Activated CD4-positive, alpha-beta memory T cell treated with anti-CD3 and anti-CD28 coated beads for 36 hours (primary cell): ENCODE measurements at places on chromosomes 1 and 21.

- no peak for DNase-seq
Measured at GRCh38 chr1:113875714-113876113, 4.2 kb upstream of the PTPN22 start.

- no peak for DNase-seq
Measured at GRCh38 chr1:121483961-121484424, 299.2 kb downstream of the SRGAP2C start.

DNA sequence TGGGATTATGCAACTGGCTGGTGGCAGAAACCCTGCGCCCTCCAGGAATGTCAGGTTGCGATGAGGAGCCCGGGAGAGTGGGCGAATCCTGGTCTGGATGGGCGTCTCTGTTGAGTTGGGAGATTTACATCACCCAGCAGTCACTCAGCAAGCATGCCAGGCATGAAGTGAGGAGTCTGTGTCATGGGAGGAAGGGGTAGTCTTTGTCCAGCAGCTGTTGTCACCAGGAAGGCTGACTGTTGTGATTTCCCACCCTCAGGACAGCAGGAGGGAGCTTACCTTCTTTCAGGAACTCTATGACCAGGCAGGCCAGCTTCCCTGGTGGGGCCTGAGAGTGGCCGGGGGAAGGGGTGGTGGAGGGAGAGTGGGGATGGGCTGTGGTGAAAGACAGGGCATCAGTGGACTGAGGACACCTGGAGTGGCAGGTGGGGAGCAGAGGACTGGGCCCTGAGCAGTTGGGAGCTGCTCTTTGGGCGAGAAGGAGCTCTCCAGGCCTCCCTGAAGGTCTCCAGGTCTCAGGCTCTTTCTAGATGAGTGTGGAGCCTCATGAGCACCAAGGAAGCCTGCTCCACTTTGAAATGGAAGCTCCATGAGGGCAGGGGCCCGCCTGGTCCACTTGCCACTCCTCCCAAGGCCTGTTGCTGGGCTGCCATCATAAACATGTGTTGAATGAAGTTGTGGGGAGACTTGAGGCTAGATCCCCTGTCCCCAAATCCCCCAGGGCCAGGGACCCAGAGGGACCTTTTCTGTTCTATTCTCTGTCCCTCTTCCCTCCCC, 21.3 kb upstream of the PKP1 start:
- no peak for DNase-seq

DNA sequence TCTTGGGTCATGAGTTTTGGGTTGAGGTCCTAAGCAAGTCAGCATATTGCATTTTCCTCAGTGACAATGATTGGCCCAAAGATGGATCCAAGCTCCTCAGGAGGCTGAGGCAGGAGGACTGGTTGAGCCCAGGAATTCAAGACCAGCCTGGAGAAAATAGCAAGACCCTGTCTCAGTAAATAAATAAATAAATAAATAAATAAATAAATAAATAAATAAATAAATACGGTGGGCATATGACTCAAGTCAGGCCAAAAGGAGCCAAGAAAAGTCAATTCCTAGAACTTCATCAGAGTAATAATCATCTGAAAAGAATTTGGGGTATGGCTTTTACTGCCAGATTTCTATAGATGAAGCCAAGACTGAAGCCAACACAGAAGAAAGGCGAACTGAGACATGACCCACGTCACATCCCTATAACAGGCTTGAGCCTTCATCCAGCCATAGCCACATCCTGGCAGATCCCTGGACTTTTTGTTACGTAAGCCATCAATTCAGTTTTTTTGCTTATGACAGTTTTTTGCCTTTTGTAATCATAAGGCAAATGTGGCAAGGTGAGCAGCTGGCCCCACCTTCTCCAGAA, 88.5 kb upstream of the NFASC start:
- no peak for DNase-seq

- DNase-seq = no peak
Measured at GRCh38 chr1:3730543-3731247, 21.6 kb upstream of the CCDC27 start.

GRCh38 chr1:211775170-211775569, 55.4 kb downstream of the LPGAT1 start:
- no peak for DNase-seq

GRCh38 chr1:66217021-66217420, 316.9 kb upstream of the SGIP1 start:
- no peak for DNase-seq

DNA sequence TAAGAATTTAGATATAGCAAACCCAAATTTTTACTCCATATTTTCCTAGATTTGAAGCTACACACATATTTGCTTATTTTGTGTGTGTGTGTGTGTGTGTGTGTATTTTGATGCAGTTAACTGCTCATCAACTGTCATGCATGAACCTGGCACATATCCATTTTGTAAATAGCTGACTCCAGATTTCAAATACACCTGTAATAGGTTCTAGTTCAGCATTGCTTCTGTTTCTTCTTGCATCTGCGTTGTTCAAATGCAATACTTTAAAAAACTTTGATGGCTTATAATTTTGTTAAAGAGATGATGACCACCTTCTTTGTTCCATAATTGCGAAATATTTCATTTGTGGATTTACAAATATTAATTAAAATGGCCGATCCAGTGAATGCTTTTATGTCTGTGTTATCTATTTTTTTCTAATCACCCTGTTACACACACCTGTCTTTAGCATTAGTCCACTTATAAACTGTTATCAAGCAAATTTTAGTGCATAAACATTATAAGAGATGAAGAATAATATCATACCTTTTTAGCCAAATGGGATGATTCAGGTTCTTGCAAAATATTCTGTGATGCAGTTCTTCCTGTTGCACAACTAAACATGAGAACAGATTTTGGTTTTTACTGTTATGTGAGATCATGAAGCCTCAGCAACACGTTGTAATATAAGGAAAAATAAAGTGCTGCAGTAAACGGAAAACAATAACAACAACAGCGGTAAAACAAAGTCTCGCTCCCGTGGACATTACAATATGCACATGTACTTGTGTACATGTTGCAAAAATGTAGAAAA, 12.7 kb upstream of the S100A11 start:
- no peak for DNase-seq

- no peak for DNase-seq
Measured at GRCh38 chr1:6519935-6520671, 28.6 kb upstream of the PLEKHG5 start.

DNA sequence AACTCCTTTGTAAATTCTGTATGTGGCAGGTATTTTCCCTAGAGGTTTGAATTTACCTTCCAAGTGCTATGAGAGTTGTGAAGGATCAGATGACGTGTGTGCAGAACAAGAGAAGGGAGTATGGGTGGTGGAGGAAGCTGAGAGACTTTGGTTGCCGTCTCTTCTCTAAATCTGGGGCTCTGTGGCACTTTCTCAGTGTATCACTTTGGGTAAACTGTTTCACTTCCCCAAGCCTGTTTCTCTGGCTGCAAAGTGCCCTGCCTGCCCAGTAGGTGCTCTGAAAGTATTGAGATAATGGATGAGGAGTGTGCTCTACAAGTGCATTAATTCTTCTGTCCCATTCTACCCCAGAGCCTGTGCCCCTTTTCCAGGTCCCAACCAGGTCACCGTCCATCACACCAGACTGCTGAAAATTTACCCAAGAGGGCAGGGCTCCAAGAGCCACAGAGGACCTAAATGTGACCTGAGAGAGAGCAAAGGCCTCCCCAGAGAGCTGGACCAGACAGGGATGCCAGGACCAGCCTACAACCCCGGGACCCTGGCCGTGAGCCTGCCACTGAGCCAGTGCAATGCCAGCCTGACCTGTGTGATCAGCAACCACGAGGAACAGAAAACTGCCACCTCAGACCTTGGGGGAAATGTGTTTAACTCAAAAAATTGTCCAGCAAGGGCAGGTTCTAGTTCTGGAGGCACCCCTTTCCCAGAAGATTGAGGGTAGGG, 131.6 kb upstream of the ETV3 start:
- DNase-seq = no peak

- peak; percentile 78 for DNase-seq
Measured at GRCh38 chr1:23904748-23905357, 8.3 kb downstream of the CNR2 start.

DNA sequence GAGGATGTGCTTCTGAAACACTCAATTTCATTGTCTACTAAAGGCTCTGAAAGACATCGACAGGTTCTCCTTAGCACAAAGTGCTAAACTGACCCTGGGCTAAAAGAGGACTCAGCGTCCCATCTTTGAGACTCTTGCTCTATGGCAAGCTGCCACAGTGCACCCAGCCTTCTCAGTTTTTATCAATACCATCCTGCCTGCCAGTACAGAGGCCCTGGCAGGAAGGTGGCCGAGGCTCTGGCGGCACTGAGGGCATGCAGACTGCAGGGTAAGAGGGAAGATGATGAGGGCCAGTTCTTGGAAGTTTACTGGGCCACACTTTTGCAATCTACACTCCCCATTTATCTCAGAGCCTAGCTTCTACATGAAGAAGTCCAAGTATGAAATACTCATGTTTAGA, 5.3 kb downstream of the OLFML2B start:
- no peak for DNase-seq

GRCh38 chr1:5746611-5747425, 245.4 kb downstream of the NPHP4 start:
- DNase-seq = no peak

- no peak for DNase-seq
Measured at GRCh38 chr21:45575993-45576837, 34.0 kb upstream of the SLC19A1 start.

- no peak for DNase-seq
Measured at GRCh38 chr1:108955881-108956280, 7.4 kb downstream of the CLCC1 start.

DNA sequence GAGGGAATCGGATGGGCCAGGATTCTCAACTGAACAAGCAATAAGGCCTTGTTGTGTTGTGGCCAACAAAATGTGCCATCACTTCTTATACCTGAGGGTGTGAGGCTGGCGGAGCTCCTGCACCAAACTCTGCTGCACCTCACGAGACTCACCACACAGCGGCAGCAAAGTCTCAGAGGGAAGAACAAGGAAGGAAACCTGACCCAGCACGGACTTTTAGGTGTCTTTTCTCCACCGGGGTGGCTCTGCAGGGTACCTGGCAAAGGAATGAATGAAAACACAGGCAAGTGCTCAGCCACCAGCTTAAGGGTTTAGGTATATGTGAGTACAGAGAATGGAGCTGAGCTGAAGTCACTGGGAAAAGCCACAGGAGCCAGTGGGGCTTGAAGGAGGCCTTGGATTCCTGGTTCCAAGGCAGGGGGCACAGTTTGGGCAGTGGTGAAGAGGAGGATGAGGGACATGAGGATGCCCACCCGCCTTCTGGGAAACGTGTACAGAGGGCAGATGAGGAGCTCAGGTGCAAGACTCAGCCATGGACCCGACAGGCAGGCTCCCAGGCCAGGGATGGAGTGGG, 31.1 kb upstream of the HSD3B1 start:
- peak; percentile 40 for DNase-seq

DNA sequence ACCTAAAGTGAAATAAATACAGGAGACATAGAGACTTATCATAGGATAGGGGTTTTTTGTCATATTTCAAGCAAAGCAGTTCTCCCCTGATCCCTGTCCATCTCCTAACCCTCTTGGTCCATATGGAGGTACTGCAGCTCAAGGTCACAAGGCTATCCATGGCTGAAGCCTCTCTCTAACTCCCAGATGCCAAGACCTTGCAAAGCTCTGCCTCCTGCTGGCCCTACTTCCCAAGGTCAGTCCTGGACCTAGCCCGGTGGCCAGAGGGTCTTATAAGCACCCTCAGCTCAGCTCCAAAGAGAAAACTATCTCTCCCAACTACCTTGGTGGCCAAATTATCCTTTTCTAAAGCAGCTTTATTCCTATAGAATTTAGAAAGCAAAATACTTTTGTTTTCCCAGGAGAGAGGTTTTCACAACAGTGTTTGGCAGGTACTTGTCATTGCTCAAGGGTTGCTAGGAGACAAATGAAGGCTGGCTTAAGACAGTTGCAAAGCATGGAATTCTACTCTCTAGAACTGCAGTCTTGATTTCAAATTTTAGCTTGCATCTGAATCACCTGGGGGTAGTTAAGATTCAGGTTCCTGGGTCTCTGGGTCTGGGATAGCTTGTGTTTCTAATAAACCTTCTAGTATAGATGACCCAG, 121.5 kb downstream of the XCL2 start:
- no peak for DNase-seq

GRCh38 chr1:171881442-171881841, 40.1 kb downstream of the DNM3 start:
- no peak for DNase-seq

- peak; percentile 74 for DNase-seq
Measured at GRCh38 chr1:145926686-145927062, 610 bp downstream of the RBM8A start.

- no peak for DNase-seq
Measured at GRCh38 chr1:39478126-39478915, 13.1 kb upstream of the BMP8A start.

DNA sequence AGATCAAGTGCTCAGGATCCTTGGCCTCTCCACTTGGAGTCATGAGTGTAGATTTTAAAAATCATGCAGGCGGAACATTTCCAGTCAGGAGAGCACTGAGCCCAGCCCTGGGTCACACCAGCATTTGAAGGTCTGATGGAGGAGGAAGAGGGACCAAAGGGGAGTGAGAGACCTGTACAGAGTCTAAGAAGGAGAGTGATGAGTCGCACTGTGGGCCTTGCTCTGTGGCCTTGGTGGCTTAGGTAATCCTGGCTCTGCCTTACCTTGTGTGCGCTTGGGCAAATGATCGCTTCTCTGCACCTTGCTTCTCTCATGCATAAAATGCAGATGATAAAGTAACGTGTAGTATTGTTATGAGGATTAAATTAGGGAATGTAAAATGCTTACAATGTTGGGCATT, 225.3 kb downstream of the SDCCAG8 start:
- DNase-seq = no peak

- no peak for DNase-seq
Measured at GRCh38 chr1:16248603-16249516, 11.9 kb upstream of the CPLANE2 start.

DNA sequence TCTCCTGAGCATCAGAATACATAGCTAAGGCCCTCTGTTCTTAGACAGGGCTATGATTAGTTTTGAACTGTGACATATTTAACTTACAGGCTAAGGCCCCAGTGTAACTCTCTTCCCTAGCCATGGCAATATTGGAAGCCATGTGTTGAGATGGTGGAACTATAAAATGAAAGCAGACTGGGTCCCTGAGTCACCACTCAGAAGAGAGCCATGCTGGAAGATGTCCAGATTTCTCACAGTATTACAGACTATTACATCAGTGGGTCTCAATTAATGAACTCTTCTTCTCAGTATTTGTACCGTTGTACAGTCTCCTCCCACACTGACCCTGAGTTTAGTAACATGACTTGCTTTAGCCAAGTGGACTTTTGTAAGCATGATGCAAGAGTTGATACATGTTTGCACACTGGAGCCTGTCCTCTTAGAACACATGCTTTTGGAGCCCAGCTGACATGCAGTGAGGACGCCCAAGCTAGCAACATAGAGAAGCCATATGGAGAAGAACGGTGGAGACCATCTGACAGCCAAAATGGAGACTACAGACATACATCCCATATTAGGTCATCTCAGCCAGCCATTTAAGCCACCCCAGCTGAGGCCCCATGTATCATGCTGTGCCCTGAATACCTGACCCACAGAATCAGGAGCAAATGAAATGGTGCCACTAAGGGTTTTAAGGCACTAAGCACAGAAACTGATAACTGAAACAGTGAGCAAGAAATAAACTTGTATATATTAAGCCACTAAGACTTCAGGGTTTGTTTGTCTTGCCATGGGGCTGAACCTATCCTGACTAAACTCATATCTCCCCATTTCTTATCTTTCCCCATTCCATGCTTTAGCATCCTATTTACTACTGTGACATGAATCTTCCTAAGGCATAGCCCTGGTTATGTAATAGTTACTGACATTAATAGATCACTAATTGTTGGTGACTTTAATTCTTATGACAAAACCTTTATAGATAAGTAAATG, 24.4 kb downstream of the TBX15 start:
- no peak for DNase-seq
